ENCODE measurements at places on chromosomes 3 and 15. TPM values are rescaled to one million over a fixed set of nuclear protein-coding genes. Genes with fewer than 3 reads are reported as not detected.

CCR8 gene
- total RNA-seq, result not detected

HRG gene
- total RNA-seq, result not detected

C3orf22 gene
- total RNA-seq, result not detected

RHOV gene
- total RNA-seq, result not detected

CDCP1 gene
- total RNA-seq, result 1.2 TPM

CDHR4 gene
- 0.17 TPM for total RNA-seq

SLC27A2 gene
- total RNA-seq, result not detected

CADM2 gene
- total RNA-seq, result 16.2 TPM

DAZL gene
- not detected for total RNA-seq

RAP2B gene
- 11.2 TPM for total RNA-seq

AHSG gene
- total RNA-seq, result not detected

ADCY5 gene
- 228 TPM for total RNA-seq

PROS1 gene
- total RNA-seq, result 32.4 TPM

KLHL18 gene
- total RNA-seq, result 16.4 TPM

GLDN gene
- 5.8 TPM for total RNA-seq

LRRIQ4 gene
- total RNA-seq, result not detected

SERPINI2 gene
- 0.32 TPM for total RNA-seq

GPR160 gene
- total RNA-seq, result 2.0 TPM

GPR62 gene
- 0.17 TPM for total RNA-seq

DCBLD2 gene
- 48.4 TPM for total RNA-seq

CKMT1A gene
- 0.17 TPM for total RNA-seq

TMEM115 gene
- total RNA-seq, result 53.5 TPM

HPS3 gene
- total RNA-seq, result 15.9 TPM

SLC12A8 gene
- 1.6 TPM for total RNA-seq

ASB14 gene
- not detected for total RNA-seq

BCL2A1 gene
- total RNA-seq, result not detected

SH2D7 gene
- not detected for total RNA-seq

CYP1A1 gene
- total RNA-seq, result 2.5 TPM

KCNAB1 gene
- total RNA-seq, result 2.3 TPM

CLDN16 gene
- total RNA-seq, result not detected

C3orf18 gene
- 15.8 TPM for total RNA-seq

SLC2A2 gene
- not detected for total RNA-seq

LIPC gene
- total RNA-seq, result 0.06 TPM

CPN2 gene
- not detected for total RNA-seq

ZDHHC19 gene
- not detected for total RNA-seq

ITIH1 gene
- not detected for total RNA-seq

CNTN6 gene
- total RNA-seq, result 0.83 TPM

BFSP2 gene
- not detected for total RNA-seq

LTF gene
- total RNA-seq, result 0.45 TPM

CCDC39 gene
- not detected for total RNA-seq

CLEC3B gene
- total RNA-seq, result 78.9 TPM

LRRC34 gene
- total RNA-seq, result 2.9 TPM

RAF1 gene
- 113 TPM for total RNA-seq

All from esophagus muscularis mucosa (tissue), 4 donors.